ENCODE measurements at places on chromosomes 2 and 18.

DNA sequence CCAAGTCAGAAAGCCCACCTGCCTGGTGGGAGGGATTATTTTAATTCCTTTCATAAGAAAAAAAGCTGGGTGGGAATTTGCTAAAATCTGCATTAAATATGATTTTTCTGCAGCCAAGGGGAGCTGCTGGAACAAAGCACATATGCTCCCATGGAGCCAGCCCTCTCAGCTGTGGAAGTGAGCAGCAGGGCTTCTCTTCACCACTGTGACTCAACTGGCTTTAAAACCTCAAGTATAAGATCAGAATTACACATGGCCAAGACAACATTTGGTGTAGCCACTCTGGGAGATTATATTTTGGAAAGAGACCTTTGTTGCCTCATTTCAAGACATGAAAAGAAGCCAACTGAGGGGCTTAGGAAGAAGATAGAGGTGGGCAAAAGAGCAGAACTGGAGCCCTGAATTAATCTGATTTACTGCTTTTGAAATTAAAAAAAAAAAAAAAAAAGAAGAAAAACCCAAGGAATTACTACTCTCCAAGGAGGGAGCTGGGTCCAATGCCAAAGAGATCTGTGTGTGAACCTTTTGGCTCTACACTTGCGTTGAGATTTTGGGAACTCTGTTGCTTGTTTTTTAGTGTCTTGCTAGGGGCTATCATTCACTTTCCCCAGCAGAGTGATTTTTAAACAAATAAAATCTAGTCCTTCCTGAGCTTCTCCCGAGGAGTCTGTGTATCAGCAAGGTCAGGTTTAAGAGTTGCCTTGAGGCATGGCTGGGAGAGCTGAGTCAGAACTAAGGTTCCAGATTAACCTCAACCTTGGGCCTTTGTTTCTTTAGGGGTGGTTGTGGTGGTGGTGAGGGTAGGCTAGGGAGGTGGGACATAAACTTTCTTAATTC, 6.0 kb downstream of the LHCGR start:
- DNase-seq = no peak

GRCh38 chr2:37827455-37827854, 97.6 kb upstream of the RMDN2 start:
- no peak for DNase-seq

GRCh38 chr18:70489986-70490933, 201.4 kb downstream of the SOCS6 start:
- DNase-seq = peak; percentile 11

DNA sequence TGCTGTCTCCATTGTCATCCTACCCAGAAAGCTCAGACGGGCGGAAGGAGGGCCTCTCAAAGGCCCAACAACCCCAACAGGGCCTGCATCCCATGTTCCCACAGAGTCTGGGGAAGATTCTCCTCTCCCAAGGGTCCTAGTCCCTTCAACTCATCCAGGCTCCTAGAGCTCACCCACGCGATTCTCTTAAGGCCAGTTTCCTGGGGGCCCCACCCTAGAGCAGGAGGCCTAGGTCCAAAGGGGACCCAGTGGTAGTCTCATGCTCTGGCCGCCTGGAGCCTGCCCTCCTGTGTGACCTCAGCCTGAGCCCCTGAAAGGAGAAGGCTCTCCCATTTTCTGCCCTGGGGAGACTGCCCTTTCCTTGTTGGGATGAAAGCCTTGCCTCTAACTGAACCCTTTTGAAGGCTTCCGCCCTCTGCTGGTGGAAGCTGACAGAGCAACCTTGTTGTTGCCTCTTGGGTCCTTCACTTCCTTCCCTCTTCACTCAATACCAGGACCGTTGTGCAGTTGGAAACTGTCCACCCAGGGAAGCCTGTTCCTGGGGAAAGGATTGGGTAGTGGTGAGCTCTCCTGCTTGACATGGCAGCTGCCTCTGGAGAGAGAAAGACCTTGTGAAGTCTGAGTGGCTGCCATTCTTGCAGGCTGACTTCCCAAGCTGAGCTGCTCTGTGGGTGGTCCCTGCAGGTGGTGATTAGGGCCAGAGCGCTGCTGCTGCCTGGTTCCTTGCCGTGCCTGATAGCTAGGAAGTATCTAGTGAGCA, 86.0 kb upstream of the ALPP start:
- peak; percentile 26 for DNase-seq

GRCh38 chr2:104052356-104052755, 801.6 kb upstream of the POU3F3 start:
- DNase-seq = no peak

- peak; percentile 71 for DNase-seq
Observed at GRCh38 chr2:224039080-224039769, at the start of gene SERPINE2. TSS of gene SERPINE2 (minus strand) at chr2:224039286. CDS start at chr2:224001900, 37,386 bp downstream.

DNA sequence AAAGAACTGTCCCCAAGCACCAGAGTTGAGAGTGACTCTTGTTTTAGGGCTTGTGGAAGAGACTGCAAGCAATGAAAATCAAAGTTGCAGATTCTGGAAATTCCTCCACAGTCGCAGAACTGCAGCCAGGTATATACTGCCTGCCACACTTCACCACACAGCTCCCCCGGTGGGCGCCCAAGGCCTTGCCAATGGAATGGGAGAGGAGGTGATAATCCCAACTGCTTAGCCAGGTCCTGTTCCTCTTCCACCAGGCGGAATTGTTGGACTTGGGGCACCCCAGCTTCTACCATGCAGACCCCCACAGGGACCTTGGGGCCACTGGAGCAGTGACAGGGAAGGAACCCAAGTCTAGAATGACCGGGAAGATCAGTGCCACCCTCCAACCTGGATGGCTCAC, 4.8 kb upstream of the PDIA6 start:
- no peak for DNase-seq

DNA sequence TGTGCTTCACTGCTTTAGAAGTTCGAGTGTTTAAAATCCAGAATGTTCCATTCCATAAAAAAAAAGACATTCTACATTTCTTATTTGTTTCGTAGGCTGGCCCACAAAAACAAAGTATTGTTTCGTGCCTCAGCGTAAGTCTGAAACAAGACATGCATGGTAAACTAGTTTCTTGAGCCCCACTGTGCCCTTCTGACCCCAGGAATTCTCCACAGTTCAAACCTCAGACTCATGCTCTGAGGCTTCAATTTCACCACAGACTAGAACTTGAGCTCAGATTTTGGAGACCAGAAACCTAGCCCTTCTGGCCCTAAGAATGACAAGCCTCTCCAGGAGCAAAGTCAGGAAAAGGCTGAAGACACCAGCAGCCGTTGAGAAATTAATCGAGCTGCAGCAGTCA, 151.5 kb downstream of the SLC8A1 start:
- DNase-seq = no peak

DNA sequence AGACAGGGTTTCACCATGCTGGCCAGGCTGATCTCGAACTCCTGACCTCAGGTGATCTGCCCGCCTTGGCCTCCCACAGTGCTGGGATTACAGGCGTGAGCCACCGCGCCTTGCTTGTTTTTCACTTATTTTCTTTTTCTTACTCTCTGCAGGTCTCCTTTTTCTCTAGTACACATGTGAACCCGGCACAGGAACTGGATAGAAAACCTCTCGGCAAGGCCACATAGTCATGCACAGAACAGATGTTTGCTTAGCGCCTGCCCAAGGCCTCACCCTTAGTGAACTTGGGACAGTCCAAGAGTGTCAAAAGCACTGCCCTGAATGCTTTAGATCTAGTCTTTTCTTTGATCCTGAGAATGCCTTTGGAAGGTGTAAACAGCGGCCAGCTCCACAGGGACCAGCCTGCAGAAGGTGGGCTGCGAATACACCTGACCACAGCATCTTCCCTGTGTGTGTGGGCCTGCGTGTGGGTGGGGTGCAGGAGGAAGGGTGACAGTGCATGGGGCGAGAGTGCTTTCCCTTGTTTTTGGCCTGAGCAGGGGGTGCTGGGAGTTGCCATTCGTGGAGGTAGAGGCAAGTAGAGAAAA, 27.0 kb downstream of the IMPA2 start:
- DNase-seq = no peak

GRCh38 chr18:9846162-9846925, 39.4 kb upstream of the TXNDC2 start:
- no peak for DNase-seq

DNA sequence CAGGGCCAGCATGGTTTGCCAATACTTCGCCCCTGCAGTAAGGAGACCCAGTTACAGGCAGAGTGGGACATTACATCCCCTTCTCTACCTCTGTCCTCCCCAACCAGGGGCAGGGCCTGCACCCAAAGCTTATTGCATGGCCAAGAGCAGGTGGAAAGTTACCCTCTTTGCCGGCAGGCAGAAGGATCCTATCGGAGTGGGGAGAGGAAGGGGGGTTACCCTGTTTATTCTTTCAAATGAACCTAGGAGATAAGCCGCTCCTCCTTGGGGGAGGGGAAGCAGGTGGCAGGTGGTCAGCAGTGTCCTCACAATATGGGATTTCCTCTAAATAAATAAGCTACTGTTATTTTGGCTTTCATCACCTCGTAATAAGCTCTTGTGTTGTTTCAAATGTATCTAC, 53.9 kb downstream of the SPATS2L start:
- no peak for DNase-seq

- DNase-seq = no peak
Observed at GRCh38 chr2:65278531-65278981, 50.9 kb downstream of the ACTR2 start.

DNA sequence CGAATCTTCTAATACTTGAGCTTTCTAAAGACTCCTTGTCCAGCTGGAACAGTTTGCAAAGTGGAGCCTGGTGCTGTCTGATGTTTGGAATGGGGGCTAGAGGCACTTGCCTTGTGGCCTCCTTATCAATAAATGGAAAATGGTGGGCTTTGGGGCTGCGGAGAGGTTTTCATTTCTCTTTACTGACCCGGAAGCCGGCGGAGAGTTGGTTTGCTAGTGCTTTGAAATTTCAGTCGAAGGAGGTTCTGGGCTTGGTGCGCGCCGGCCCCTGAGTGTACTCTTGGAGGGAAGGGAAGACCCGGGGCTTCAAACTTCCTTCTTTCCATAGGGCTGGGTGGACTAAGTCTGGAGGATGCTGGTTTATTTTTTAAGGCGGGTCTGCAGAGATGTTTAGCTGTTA, 714 bp downstream of the RPIA start:
- no peak for DNase-seq

DNA sequence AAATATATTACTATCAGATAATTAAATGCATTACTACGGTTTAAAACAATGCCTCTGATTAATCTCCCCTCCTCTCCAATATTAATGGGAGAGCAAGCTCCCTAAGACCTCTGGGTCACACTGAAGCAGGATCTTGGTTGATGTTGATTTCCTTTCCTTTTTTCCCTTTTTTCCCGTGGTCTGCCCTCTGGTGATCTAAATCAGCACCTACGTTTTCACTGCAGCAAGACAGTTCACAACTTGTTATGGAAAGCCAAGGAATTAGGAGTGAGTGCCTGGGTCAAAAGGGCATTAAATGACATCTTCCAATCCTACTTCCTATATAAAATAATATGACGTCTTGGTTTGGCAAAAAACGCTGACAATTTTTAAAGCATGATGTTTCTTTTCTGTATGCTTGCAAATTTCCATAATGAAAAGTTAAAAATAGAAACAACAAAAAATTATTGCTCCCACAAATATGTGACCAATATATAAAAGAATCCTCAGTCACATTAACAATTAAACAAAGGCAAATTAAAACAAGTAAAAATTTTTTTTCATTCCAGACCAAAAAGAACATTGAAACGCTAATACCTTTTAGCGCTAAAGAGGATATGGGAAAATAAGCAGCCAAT, 7.9 kb upstream of the CFAP36 start:
- no peak for DNase-seq

GRCh38 chr2:14619441-14619840, 13.1 kb upstream of the LRATD1 start:
- no peak for DNase-seq

- no peak for DNase-seq
Observed at GRCh38 chr18:52970686-52971085, 630.7 kb downstream of the DCC start.

GRCh38 chr2:74550231-74550630, 3.5 kb downstream of the LOXL3 start:
- DNase-seq = no peak

DNA sequence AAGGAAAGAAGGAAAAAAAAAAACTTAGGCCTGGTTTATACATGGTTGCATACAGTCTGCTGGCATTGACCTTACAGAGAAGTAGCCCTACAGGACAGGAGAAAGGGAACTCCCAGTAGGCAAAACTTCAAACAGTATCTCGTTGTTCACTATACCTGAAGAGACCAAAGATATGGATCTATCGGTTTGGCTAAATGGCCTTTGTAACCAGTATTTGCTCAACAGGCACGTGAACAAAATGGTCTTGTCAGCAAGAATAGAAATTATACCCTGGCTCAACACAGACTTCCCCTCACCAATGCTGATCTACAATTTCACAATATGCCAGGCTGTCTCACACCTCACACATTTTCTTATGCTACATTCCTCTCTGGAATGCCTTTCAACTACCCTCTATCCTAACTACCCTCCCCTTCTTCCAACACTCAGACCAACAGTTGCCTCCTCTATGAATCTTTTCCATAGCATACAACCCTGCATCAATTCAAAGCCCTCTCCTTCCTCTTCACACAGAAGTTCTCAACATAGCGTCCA, 13.7 kb downstream of the HYCC2 start:
- no peak for DNase-seq

GRCh38 chr2:98388601-98389250, 42.5 kb downstream of the CNGA3 start:
- DNase-seq = no peak

- DNase-seq = peak; percentile 13
Observed at GRCh38 chr2:190382851-190383250, 25.3 kb upstream of the MFSD6 start.

GRCh38 chr2:224442071-224442967, 40.4 kb upstream of the FAM124B start:
- no peak for DNase-seq

- no peak for DNase-seq
Observed at GRCh38 chr2:134436706-134437105, 182.8 kb downstream of the MGAT5 start.

- DNase-seq = no peak
Observed at GRCh38 chr18:74806073-74806472, 208.4 kb downstream of the ZNF407 start.

- peak; percentile 35 for DNase-seq
Observed at GRCh38 chr2:212428681-212429478, 109.7 kb downstream of the ERBB4 start.

- no peak for DNase-seq
Observed at GRCh38 chr2:219081701-219082331, 21.1 kb upstream of the IHH start.

GRCh38 chr2:201781557-201782051, 871 bp upstream of the ALS2 start:
- no peak for DNase-seq

- no peak for DNase-seq
Observed at GRCh38 chr2:11158916-11159573, 3.8 kb downstream of the SLC66A3 start.

DNA sequence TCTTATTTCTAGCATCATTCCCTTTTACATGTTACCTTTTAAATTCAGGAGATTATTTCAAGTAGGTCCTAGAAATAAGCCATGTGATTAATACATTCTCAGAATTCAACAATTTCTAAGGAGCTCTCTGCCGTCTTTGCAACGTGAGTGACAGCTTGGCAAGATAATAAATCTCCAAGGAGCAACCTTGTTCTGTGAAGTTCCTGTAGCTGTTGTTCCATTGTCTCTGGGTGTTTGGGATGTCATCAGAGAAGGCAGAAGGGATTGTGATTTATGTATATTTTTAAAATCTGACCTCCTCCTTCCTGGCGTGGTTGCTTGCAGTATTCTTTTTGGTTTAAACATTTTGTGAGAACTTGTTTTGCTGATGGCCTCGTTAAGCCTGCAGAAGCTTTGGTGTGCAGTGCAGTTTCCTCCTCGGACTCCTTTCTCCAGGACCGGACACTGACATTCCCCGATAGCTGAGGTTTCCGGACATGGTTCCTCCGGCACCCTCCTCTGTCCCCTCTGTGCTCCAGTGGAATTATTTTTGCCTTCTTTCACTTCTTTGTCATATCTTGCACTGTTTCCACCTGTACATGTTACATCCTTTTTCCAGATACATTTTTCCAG, 33.7 kb downstream of the RAMP1 start:
- DNase-seq = no peak

Measured in hippocampal formation (tissue), 2 donors.